Kidney epithelial cell (primary cell): ENCODE measurements at places on chromosomes 2 and 18. TPM values are rescaled to one million over a fixed set of nuclear protein-coding genes. Genes with fewer than 3 reads are reported as not detected.

The THAP4 gene
- total RNA-seq = 43.3 and 51.7 TPM in 2 replicates

The RAB31 gene
- 44.2 and 49.7 TPM in 2 replicates for total RNA-seq

The TEX44 gene
- not detected in 2 replicates for total RNA-seq

The DPP10 gene
- total RNA-seq = 1.8 and 2.4 TPM in 2 replicates

The CPO gene
- not detected in 2 replicates for total RNA-seq

The CRYGC gene
- not detected in 2 replicates for total RNA-seq

The TPO gene
- not detected in 2 replicates for total RNA-seq

The TMEM169 gene
- 3.8 and 4.6 TPM in 2 replicates for total RNA-seq

The SCN9A gene
- total RNA-seq = 7.2 and 8.1 TPM in 2 replicates

GRCh38 chr2:99662761-99663341 is 173.0 kb upstream of the REV1 start:
- peak; percentile 67 for DNase-seq

DNA sequence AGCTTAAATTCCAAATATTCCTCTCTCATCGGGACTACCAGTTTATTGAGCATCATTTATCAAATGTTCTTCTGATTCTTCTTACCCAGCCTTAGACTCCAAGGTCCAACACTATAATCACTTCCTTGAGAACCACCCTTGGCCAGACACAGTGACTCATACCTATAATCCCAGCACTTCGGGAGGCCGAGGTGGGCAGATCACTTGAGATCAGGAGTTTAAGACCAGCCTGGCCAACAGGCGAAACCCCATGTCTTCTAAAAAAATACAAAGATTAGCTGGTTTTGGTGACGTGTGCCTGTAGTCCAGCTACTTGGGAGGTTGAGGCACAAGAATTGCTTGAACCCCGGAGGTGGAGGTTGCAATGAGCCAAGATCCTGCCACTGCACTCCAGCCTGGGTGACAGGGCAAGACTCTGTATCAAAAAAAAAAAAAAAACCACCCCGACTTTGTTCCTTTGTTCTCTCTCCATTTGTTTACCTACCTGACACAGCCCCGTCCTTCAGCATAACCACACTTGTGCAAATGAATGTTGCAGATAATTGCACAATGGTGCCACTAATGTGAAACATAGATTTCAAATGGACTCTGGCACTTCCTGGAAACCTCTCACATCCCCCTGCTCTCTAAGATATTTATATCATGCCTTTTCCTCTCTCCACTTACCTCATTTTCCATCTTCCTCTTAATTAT is 38.9 kb upstream of the LPIN2 start:
- no peak for DNase-seq

DNA sequence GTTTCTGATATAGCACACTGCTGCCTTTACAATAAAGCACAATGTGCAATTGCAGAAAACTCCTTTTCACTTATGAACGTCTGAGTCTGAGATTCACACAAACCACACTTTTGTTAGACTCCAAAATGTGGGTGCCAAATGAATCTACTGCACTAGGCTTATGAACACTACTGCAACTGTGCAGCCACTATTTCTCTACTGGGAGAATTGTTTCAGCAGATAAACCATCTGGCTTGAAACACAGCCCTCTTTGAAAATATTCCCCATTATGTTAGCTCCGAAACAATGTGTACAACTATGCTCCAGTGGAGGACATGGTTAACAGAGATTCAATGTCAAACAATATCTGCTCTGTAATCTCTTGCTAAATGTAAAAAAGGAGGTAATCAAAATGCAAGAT is 188.7 kb upstream of the ZEB2 start:
- DNase-seq = no peak

- no peak for DNase-seq
Measured at GRCh38 chr18:37179384-37179783, 350.5 kb downstream of the KIAA1328 start.

DNA sequence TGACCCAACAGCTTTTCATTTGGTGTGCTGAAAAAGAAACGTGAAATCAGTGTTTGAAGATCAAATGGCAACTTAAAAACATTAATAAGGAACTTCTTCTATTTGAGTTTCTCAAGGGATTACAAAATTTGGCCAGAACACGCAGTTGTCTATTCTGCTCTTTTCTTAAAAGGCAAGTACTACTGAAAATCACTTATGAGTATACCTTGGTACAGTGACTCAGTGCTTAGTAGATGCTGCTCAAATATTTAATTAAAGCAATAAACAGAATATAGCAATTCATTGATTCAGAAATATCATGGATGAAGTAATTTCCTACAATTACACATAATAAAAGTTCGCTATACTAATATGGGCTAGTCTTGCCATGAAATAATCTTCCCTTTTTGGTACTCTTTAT is 38.2 kb upstream of the MCM6 start:
- no peak for DNase-seq

DNA sequence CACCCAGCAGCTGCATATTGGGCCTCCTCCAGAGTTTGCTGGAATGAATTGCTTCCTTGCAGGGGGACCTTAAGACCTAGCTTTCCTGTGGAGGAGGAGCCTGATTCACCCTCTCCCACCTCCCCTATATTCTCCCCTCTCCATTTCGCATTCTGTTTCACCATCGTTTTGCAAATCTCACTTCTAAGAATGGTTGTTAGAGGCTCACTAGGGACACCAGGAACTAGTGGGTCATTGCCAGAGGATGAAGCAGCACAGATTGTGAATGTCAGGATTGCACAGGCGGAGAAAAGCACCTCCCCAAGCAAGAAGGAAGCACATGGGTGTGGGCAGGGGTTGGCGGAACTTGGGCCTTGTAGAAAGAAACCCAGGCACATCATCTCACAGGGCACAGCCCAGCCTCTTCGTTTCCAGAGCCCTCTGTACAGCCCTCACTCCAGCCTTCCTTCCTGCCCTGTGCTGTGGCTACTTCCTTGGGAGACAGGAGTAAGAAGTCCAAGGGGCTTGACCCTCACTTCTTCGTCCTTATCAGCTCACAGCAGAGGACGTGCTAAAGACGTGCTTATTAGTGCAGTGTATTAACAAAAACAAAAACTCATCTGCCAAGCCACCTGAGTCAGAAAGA is 63.4 kb downstream of the TACR1 start:
- DNase-seq = no peak

DNA sequence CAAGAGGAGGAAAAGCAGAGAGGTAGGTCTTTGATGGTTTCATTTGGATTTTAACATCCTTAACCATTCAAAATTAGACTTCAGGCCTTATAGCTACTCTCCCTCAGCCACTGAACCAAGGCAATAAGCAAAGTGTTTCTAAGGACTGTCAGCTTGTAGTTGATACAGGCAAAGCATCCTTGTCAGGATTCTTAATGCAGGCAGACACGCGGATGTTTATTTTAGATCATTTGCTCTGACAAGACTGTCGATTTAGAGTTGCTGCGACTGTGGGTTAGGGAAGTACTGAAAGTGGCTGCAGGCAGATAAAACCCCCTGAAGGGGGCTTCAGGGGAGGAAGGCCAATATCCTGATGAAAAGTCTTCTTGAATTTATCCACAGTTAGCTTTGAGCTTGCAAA is 46.6 kb downstream of the CDH20 start:
- no peak for DNase-seq

DNA sequence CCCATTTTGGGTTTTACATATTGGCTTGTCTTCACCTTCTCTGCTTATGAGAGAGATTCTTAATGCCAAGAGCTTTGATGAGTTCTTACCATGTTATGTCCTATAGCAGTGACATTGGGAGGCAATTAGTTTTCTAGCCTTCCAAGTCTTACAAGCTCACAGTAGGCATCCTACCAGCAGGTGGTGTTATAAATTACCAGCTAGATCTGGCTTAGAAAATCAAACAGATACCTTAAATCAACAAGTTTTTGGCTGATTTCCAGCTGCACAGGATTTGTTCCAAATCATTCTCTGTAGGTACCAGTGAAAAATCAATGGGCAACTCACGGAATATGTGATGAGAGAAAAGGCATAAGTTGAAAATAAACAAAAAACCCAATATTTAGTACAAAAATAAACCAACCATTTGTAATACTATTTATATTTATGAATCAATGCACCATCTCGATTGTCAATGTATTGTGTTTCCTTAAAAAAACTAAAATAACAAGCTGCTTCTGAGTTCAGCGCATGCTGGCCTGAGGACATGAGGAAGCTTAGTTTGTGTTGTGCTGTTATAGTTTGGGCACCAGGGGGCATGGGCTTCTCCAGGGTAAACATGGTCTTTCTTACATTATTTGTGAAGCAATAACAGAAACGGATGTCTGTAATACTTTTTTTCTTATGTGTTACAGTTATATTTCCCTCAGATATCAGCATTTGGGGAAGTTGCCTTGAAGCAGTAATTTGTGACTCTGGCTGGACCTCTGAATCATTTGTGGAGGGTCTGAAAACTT is 34.1 kb upstream of the NXPH2 start:
- DNase-seq = no peak

DNA sequence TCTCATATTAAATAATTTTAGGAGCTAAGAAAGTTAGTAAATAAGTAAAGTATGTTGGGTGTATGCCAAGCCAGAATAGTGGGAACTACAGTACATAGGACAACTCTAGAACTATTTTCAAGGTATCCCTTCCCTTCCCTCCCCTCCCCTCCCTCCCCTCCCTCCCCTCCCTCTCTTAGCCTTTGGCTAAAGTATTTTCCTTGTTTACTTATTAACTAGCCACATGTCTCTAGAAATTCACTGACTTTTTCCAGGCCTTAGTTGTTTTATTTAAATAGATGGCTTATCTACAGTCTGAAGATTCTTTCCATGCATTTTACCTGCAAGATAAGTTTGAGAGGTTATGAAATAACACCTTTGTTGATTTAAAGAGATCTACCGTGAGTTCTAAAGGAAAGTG is 402.1 kb downstream of the PARD3B start:
- no peak for DNase-seq

- DNase-seq = no peak
Measured at GRCh38 chr2:159609811-159610549, 6.4 kb downstream of the BAZ2B start.

- no peak for DNase-seq
Measured at GRCh38 chr2:189505492-189505891, 64.2 kb downstream of the WDR75 start.

DNA sequence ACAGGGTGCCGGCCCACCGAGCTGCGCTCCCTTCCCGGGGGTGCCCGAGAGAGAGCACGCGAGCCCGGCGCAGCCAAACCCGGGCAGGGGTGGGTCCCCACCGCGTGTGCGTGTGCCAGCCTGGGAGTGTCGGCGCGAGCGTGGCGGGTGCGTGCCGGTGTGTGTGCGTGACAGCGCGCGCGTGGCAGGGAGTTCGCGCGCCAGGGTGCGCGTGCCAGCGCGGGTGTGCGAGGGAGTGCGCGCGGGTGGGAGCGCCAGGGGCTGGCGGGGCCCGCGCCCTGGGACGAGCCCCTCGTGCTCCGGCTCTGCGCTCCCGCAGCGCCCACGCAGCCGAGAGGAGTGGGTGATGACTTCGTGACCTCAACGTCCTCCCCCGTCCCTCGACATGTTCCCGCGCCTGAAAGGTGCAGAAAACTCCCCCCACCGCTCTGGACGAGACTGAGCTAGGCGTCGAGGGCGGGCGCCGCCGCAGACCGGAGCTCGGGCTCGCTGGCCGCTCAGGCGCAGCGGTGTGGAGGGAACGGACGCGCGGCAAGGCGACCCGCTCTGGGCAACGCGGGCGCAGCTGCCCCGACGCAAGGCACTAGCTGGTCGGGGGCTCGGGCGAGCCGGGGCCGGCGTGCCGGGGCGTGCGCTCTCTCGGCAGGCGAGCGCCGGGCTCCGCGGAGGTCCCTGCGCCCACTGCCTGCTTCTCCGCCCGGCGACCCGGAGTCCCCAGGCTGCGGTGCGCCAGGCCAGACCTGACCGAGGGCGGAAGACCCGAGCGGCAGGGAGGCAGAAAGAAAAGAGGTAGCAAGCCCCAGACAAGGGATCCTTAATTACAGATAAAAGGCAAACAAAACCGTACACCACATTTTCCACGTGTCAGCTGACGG is 582.8 kb downstream of the ZEB2 start:
- no peak for DNase-seq

DNA sequence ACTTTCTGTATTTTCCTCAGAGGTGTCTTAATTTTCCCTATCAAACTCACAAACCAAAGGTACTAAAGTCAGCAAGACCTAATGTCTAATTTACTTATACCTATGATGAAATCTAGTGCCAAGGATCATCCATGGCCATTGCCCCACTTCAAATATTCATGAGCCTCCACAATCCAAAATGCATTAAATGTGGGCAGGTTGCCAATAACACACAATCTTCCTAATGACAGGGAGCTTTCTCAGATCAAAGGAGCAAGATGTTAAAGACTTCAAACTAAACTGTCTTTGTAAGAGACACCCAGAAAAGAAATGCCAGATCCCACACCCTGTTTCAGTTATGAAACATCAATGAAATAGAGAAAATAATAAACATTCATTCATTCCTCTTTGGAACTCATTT is 143.2 kb downstream of the TMEFF2 start:
- DNase-seq = no peak

GRCh38 chr2:120103723-120104467 is 91.0 kb downstream of the EPB41L5 start:
- peak; percentile 48 for DNase-seq

GRCh38 chr2:190355968-190356644 is 12.7 kb downstream of the INPP1 start:
- DNase-seq = no peak

DNA sequence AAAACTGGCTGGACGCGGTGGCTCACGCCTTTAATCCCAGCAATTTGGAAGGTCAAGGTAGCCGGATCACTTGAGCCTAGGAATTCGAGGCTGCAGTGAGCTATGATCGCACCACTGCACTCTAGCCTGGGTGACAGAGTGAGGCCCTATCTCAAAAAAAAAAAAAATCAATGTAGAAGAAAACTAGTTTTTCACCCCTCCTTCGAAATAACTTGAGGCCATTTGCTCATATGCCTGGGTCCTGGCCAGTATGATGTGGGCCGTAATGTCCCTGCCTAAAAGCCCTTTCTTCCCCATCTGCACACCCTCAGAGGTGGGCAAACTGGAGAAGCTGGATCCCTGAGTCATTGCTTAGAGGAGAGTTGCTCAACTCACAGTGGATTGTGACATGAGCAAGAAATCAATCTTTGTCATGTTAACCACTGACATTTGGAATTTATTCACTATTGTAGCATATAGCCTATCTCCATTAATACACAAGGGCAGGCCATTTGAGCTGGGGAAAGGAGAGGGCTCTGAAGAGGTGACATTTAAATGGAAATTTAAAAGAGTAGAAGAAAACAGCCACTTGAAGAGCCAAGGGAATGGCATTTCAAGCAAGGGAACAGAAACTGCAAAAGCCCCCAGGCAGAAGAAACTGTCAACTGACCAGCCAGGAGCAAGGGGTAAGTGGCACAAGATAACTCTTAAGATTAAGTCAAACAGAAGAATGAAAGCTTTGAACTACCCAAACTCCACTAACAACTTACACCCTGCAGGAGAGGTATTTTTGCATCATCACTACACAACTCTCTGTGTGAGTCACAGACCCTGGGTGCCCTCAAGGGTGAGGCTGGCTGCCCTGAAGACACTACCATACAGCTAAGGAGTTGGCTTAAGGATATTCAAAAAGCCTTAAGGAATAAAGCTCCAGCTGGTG is 7.6 kb upstream of the METTL21A start:
- DNase-seq = peak; percentile 61

DNA sequence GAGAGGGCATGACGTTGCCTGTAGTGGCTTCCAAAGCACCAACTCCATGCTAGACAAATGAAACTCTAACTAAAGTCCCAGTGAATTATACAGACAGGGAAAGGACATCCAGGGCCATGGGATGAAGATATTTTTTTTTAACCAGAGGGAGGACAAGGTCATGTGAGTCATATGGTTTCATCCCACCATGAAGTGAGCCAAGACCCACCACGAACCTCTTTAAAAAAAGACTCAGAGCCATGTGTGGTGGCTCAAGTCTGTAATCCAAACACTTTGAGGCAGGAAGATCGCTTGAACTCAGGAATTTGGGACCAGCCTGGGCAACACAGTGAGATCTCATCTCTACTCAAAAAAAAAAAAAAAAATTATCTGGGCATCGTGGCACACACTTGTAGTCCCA is 115.2 kb downstream of the LIPG start:
- no peak for DNase-seq
